ENCODE measurements at places on chromosomes 1 and 21.

GRCh38 chr1:230907472-230908205 is 39.3 kb upstream of the C1orf198 start:
- no peak for DNase-seq

DNA sequence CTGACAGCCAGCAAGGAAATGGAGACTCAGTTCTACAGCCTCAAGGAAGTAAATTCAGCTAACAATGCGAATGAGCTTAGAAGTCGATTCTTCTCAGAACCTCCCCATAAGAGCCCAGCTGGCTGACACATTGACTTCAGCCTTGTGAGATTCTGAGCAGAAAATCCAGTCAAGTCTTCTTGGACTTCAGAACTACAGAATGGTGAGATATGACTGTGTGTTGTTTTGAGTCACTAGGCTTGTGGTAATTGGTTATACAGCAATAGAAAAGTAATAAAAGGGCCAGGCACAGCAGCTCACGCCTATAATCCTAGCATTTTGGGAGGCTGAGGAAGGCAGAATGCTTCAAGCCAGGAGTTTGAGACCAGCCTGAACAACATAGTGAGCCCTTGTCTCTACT is 161.8 kb upstream of the IVNS1ABP start:
- DNase-seq, result no peak

DNA sequence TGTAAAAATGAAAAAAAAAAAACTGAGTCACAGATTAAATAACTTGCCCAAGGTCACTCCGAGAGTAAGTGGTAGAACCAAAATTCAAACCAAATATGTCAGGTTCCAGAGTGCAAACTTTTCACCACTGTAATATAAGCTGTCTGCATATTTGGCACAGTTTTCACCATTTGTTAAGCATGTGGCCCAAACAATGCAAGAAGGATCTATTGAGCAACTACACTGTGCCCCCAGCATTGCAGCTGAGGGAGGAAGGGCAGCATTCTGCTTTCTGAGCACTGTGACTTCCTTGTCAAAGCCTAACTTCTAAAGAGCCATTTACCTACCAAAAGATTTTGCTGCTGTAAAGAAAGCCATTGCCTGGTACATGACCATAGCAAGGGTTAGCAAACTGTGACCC is 133.4 kb downstream of the SYT2 start:
- DNase-seq, result no peak

- DNase-seq, result no peak
These were observed 116.6 kb upstream of the HIVEP3 start for GRCh38 chr1:42035205-42035829.

DNA sequence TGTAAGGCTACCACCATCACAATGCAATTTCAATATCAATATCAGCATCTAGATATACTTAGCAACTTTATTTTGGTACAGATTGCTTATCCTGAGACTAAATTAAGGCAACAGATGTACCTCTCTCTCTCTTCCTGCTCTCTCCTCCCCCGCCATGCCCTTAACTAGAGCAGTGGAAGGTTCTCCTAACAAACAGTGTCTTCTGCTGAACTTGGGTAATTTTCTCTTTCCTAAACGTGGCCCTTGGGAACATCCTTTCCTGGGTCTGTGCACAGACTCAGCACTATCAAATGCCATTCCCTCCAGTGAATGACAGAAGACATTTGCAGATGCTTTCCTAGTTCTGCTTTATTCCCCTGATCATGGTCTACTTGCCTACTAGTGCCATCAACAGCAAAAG is 85.6 kb upstream of the TTC39A start:
- DNase-seq, result no peak

DNA sequence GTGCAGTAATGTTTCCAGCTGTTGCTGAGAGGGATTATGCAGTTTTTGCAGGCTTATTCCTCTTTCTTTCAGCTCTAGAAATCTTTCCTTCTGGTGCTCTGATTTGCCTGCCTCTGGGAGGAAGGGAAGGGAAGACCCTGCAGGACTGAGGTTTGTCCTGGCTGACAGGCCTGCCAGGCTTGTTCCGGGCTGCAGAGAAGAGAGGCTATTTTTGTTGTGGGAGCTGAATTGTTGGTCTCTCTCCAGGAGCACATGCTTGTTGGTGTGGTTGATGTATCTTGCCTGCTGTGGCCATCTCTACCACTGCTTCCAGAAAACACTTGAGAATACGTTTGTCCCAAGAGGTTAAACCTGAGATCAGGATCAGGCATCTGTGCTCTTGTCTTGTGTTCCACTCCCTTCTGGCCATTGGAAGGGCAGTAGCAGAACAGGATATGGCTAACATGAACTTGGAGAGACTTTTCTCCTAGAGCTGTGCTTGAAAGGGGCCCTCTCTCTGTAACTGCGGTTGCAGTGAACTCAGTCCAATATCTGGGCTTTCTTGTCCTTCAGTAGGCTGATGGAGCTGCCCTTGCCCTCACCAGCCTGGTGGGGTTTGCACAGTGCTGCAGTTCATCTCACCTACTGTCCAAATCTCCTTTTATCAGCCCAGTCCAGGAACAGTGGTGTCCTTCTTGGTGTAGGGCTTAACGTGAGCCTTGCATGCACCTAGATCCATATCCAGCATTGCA is 21.5 kb upstream of the SLC25A34 start:
- DNase-seq, result no peak

GRCh38 chr1:71049951-71050598 is 2.5 kb upstream of the PTGER3 start:
- no peak for DNase-seq

DNA sequence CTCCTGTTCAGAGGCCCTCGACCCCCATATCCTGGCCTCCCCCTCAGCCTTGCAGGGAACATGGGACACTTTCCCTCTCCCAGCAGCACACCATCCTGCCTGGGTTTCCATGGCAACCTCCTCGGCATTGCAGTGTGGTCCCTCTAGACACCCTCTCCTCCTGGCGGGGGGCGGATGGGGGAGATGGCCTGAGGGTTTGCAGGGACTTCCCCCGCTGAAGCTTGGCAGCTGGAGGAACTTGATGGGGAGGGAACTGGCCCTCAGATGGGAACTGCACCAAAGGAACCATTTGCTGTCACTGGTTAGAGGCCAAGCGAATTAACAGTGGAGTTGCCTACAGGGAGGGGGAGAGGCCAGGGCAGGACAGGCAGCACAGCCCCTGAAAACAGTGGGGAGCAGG is 28.7 kb downstream of the RIMS3 start:
- no peak for DNase-seq

DNA sequence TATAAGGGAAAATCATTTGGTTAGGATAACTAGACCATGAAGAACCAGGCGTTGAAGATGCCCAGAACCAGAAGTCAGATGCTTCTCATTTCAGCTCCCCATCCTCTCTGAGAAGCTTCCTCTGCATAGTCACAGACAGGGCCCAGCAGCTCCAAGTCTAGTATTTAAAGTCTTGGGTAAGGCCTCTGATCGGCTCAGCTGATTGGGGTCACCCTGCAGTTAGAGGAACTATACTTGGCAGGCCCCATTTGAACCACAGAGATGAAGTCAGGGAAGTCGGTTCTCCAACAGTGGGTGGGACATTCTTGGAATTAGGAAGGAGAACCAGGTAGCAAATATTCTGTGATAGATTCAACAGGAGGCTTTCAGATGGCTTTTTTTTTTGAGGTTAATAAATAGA is 48.3 kb downstream of the SLC22A15 start:
- DNase-seq, result no peak

GRCh38 chr1:202243006-202243405 is 49.4 kb downstream of the LGR6 start:
- no peak for DNase-seq

DNA sequence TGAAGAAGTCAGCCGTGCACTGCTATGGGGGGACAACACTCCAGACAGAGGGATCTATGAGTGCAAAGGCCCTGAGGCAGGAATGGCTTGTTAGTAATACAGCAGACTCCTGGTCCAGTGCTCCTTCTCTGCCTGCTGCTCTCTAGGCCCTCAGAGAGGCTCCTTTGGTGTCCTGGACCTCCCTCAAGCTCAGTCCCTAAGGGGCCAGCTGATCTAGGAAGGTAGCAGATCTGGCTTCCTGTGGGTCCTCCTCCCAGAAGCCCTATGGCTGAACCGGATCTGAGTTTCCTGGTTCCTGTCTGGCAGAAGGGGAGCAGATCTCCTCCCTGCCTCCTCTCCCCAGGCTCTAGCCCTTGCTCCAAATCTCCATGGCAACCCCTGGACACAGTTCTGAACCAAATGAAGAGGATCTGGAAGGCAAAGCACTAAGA is at the start of gene LDLRAD2:
LDLRAD2 (plus strand) TSS at position 391 of the 431 bp plus-strand sequence. CDS start 187 bp downstream, outside the sequence.
- no peak for DNase-seq

- no peak for DNase-seq
These were observed 143.6 kb downstream of the TOMM20 start for GRCh38 chr1:234985007-234985370.

GRCh38 chr1:223486366-223486765 is 93.2 kb downstream of the CCDC185 start:
- no peak for DNase-seq

DNA sequence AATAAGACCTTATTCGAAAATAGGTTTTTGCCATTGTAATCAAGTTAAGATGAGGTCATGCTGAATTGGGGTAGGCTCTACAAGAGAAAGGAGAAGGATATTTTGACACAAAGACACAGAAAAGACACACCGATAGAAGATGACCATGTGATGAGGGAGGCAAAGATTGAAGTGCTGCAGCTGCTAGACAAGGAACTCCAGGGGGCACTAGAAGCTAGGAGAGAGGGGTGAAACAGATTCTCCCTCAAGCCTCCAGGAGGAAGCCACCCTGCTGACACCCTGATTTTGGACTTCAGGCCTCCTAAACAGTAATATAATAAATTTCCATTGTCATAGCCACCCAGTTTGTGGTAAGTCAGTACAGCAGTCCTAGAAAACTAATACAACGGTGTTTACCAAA is 506.8 kb upstream of the CAMK1G start:
- DNase-seq, result no peak

GRCh38 chr1:161021970-161022353 is 1.0 kb upstream of the F11R start:
- no peak for DNase-seq

DNA sequence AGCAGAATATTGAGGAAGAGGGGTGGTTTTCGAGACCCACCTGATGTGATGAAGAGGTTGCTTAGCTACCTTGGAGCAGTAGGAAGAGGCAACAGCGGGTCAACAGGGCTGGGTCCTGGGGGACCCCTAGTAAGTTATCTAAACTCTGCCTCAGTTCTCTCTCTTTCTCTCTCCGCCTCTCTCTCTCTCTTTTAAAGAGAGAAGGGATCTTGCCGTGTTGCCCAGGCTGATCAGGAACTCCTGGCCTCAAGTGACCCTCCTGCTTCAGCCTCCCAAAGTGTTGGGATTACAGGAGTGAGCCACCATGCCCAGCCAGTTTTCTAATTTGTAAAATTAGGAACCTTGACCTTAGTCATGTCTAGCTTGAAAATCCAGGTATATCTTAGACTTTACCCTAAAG is 77.9 kb downstream of the C1orf21 start:
- no peak for DNase-seq

DNA sequence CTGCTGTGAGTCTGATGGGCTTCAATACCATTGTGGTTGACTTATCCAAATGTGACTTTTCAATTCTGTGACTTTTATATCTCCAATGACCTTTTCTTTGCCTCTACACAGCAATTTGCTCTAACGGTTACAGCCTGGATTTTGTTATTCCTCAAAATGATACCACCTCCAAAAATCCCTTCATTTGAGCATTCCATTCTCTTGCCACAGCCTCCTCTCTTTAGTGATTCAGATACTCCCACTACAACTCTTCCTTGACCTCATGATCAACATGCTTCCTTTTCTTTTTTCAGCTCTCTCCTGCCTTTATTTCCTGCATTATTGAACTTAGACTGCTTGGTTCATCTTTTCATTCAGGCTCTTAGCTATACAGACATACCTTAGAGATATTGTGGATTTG is 16.6 kb upstream of the IL19 start:
- DNase-seq, result no peak

All from stimulated activated CD8-positive, alpha-beta memory T cell treated with anti-CD3 and anti-CD28 coated beads, Interleukin-15, amount 100 ng/mL, for 4 hours (primary cell).